ENCODE measurements at places on chromosomes 6 and 20.
A peak's percentile ranks its signal among the peaks of the same experiment; 100 is the strongest.

GRCh38 chr6:44534291-44534690, 146.8 kb downstream of the CDC5L start:
- DNase-seq = no peak

GRCh38 chr6:103885446-103885845, 974.3 kb downstream of the HACE1 start:
- no peak for DNase-seq

- DNase-seq = no peak
These were observed 53.2 kb upstream of the ARG1 start for GRCh38 chr6:131519670-131520436.

DNA sequence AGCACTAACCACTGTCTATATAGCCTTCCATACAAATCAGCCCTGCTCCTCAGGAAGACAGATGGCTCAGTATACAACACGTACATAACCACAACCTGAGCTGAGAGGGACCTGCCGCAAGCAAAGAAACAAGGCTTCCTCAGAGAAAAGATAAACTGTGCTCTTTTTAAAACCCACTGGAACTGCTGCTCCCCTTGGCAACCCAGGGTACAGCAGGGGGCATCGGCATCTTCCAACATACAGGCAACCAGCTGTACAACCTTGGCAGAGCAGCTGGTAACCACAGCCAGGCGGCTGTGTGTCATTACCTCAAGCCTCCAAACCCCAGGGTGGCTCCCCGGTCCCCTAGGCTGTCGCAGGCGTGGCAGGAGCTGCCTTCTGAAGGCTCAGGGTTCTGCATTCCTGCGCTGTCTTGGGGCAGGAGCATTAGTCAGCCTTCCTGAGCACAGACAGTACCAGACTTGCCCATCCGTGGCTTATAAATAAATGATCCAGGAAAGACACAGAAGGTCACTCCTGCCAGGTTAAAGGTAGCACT, 249.5 kb downstream of the ADGRG6 start:
- DNase-seq = peak; percentile 19

DNA sequence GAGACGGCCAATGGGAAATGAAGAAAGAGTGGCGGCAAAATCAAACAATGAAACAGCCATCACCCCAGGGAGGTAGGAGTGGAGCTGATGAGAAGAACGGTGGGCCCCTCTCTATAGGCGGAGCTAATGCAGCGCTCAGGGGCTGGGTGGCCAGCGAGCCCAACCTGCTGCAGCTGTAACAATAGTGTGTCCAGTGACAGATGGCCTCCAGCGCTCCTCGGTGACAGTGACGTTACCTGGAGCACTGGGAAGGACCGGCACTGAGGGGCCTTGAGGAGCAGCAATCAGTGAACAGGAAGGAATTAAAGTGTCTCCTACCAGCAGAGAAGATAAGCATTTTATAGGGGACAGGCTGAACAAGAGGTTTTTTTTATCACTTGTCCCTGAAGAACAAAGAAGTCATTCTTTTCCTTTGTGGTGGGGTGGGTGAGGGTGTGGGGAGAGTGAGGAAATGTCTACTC, 81.6 kb downstream of the FOXA2 start:
- DNase-seq = no peak

- peak; percentile 42 for DNase-seq
These were observed at the start of gene TMEM200A for GRCh38 chr6:130365166-130366106. TMEM200A (plus strand) TSS chr6:130366017; CDS start chr6:130440423, 74,406 bp downstream.

DNA sequence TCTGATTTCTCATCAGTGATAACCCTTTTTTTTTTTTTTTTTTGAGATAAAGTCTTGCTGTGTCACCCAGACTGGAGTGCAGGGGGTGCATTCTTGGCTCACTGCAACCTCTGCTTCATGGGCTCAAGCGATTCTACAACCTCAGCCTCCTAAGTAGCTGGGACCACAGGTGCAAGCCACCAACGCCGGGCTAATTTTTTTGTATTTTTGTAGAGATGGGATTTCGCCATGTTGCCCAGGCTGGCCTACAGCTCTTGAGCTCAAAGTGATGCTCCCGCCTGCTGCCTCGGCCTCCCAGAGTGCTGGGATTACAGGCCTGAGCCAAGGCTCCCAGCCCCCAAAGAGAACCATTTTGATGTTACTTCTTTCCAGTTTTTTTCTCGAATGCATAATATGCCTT, 2.2 kb downstream of the FABP7 start:
- no peak for DNase-seq

DNA sequence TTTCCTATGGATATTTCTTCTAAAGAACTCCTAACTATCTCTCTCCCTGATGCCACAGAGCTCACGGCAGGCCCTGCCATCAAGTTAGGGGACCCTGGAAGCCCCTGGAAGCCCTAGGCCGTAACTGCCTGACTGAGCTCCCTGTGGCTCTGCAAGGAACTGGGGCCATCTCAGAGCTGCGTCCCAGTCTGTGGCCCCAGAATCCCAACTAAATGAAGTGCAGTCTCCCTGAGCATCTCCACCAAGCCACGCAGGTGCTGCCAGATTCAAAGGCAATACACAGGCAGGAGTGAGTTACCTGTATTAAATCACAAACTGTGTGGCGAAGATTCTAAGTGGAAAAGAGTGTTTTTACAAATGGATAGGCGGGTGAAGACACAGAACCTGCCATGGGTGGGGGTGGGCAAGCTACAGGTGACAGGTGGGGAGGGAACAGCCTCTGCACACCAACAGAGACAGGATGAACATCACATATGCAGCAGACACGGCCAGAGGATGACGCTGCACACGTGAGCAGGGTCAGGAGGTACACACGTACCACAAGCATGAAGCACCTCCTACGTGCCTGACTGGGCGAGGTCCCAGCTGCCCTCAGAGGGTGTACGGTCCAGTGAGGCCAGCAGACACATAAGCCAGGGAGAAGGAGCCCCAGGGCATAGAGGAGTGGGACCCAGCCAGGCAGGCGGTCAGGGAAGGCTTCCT, 358.5 kb downstream of the ZFAND3 start:
- no peak for DNase-seq

- no peak for DNase-seq
These were observed 30.0 kb upstream of the TPD52L1 start for GRCh38 chr6:125123468-125124048.

- DNase-seq = no peak
These were observed 223.7 kb downstream of the DLL1 start for GRCh38 chr6:170067181-170067641.

DNA sequence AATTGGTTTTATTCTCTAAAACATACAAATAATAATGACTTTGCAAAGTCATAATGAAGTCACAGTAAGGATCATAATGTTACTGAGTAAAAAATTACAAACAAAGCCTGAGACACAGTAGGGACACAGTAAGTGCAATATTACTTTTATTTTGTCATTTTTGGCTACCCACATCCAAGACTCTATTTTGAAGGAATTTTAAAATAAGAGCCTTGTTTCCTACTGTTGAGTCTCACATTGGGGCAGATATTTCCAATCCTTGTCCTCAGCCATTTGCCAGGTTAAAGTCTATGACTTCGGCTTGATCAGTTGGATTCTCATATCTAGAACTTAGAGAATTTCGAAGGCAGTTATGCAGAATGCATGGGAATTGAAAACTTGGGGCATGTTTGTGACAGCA, 10.8 kb upstream of the RHAG start:
- DNase-seq = no peak

GRCh38 chr6:147022041-147022440, 182.2 kb upstream of the STXBP5 start:
- no peak for DNase-seq
